Lower leg skin (tissue), 4 donors: ENCODE measurements at places on chromosomes 3 and 15. TPM values are rescaled to one million over a fixed set of nuclear protein-coding genes. Genes with fewer than 3 reads are reported as not detected.

- no peak for DNase-seq
Observed at GRCh38 chr3:177197727-177198460, 612 bp upstream of the TBL1XR1 start.

DNA sequence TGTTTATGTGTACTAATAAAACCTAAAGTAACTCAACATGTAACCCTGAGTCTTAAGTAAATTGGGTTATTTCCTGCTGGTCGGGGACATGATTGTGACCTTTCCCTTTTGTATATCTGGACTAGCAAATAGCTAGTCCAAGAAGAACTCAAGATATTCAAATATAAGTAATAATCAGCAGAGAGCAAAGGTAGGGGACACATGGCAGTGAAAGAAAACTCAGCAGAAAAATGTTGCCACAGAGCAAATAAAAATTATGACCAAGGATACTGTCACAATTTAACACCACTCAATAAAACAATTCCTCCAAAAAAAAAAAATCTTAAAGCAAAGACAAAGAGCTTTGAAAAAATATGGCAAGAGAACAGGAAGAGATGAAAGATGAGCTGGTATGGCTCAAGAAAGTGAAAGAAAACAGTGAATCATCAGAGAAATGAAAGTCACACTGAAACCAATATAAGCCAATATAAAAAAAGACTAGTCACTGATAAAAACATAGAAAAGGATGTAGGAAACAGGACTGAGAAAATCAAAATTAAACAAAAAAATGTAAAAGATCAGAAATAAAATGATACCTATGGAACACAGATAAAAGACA, 43.4 kb downstream of the HLTF start:
- no peak for DNase-seq

DNA sequence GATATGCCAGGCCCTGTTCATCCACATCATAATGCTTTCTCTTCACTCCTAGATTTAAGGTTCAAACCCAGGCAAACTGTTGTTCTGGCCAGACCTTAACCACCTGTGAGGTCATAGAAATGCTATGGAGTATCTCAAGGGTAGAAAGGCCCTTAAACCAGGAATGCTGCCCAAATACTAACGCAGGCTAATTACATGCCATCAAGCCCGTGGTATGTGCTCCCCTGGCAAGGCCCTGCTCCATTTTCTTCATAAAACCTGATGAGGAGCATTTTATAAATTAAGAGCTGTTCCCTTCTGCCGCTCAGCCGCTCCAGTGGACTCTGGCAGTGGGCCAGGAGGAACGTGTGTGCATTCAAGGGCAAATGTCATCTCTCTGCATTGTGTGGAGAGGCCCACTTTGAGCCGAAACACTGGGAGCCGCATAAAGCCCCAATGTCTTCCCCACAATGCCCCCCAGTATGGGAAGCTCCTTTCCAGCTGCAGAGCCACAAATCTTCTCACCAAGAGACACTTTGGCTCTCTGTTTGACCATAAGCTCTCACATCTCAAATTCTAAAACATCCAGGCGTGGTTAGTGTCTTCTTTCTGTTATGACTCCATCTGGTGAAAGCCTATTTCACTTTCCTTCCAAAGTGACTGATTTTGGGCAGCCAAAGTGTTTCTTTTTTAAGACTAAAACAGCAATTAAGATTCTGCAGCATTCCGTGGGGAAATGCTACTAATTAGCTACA, 210.8 kb upstream of the NR2E3 start:
- DNase-seq = no peak

GRCh38 chr3:65854606-65855304, 184.0 kb downstream of the MAGI1 start:
- no peak for DNase-seq

- DNase-seq = no peak
Observed at GRCh38 chr15:29100486-29101000, 169.1 kb downstream of the NSMCE3 start.

GRCh38 chr3:187850258-187850921, 105.1 kb upstream of the BCL6 start:
- peak; percentile 90 for DNase-seq

DNA sequence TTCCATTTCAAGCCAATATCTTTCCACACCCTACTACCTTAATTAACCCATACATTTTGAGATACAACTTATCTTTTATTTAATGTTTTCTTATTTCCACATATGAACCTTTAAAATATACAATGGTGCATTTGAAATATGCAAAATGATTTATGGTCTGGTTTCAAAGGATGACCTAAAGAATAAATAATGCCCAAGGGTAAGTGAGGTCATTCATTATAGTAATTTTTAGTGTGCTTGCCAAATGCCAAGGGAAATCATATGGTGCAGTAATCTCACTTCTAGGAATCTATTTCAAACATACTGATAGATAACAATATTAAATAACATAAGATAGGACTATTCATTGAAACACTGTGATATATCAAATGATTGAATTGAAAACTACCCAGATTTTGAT, 1055.4 kb downstream of the AGBL1 start:
- DNase-seq = no peak

DNA sequence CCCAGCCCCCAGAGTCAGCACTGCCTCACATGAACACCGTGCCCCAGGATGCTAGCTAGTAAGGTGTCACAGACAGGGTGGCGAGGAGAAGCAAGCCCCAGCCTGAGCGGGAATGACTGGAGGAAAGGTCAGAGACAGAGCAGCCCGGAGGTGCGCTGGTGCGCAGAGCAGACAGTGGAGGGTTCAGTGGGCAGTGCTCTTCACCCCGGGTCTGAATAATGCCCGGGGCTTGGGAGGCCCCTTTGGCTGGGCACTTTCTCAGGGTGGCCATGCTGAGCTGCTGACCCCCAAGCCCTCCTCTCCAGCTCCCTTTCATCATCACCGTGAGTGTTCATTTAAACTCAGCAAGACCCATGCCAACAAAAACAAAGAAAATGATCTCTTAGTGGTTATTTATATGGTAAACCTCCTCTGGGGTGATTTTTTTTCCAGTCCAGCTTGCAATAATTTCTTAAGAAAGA, 110.8 kb downstream of the VGLL4 start:
- DNase-seq = no peak

DNA sequence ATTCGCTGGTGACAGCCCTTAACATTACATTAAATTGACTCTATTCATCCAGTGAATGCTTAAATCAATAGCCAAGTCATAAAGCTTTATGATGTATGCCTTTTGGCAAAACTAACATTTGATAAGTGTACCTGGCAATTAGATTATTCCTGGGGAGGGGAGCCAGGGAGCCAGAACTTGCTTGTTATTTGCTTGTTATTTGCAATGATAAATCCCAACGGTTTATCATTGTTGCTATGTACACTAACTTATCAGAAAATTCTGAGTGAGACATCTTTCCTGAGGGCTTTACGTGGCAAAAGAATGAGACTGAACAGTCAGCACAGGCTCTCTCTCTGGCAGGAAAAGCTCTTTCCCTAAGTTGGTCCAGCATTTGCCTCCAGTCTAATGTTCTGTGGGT, 35.8 kb upstream of the FBN1 start:
- DNase-seq = no peak

DNA sequence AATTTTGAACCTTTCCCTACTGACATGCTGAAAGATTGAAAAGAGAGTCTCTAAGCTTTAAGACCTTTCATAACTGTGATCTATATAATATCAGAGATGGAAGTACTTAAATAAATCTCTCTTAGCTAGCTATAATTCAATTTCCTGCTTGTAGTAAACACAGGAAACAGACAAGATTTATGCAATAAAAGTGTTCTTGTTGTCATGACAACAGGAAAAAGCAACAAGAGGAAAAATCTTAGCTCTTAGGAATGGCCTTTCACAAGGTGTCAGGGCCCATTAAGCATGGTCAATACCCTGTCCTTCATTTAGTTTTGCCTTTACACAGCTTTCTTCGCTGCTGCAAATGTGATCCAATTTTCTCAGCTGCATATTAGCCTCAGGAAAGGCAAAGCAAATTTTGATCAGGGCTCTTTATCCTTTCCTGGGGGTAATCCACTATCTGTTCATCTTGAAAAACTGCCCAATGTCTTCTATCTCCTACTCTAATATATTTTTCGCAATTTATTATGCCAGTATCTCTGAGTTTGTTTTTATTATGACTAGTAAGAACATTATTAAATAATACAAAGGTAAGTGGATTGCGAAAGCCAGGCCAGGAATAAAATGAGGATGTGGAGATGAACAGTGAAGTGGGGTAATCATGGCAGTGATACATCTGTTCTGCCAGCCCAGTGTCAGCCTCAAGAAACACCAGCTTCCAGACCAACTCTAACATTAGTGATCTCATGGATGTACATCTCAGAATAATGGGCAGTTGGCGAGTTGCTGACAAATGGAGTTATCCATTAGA, 28.7 kb downstream of the SIDT1 start:
- DNase-seq = no peak

DNA sequence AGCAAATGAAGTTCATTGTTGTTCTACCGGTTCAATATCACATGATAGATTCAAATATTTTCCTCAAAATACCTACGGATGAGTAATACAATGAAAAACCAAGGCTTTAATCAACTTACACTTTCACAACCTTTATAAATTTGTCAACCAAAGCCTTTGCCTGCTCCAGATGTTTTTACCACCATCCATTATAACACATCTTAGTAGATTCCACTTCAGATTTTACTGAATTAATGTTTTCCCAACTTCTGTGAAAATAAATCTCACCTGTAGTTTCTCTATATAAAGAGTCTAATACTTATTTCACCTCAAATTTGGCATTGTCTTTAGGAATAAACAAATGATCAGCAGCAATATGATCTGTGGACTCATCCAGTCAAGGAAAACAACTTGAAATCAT, 131.1 kb downstream of the ZNF280D start:
- DNase-seq = no peak

- DNase-seq = no peak
Observed at GRCh38 chr3:113186566-113186965, 24.8 kb upstream of the BOC start.

- DNase-seq = peak; percentile 72
Observed at GRCh38 chr15:82916161-82916952, 36.2 kb downstream of the HOMER2 start.

DNA sequence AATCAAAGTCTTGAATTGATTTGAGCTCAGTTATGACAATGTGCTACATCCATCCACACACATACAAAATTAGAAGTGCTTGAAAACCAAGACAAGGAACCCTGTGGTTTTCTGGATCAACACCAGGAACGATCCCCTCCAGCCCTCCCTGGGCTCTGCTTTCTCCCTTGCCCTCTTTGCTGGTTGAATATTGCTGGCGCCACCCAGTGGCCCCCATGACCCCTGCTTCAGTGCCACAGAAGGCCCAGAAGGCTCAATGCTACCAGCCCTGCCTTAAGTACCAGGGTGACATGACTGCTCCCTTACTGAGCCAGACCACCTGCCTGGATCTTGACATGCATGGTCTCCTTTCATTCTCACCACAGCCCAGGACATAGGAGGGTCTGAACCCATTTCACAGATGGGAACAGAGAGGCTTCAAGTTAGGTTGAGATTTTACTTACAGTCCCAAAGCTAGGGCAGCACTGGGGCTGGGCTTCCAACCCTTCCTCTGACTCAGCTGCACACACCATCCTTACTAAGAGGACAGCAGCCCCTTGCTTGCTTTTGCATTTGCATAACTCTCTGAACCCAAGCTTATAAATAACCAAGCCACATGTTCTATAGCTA, 15.0 kb downstream of the IL12A start:
- DNase-seq = peak; percentile 72

- no peak for DNase-seq
Observed at GRCh38 chr3:170081079-170081741, 43.4 kb downstream of the GPR160 start.

- no peak for DNase-seq
Observed at GRCh38 chr15:82556315-82557035, 16.2 kb upstream of the RPS17 start.

GRCh38 chr3:5057272-5057671, 64.8 kb upstream of the ARL8B start:
- DNase-seq = no peak

- no peak for DNase-seq
Observed at GRCh38 chr3:127250032-127250431, 37.8 kb downstream of the PRR20G start.

- DNase-seq = no peak
Observed at GRCh38 chr3:182737825-182738224, 55.5 kb upstream of the ATP11B start.

- DNase-seq = no peak
Observed at GRCh38 chr3:188446014-188446413, 292.1 kb downstream of the LPP start.

DNA sequence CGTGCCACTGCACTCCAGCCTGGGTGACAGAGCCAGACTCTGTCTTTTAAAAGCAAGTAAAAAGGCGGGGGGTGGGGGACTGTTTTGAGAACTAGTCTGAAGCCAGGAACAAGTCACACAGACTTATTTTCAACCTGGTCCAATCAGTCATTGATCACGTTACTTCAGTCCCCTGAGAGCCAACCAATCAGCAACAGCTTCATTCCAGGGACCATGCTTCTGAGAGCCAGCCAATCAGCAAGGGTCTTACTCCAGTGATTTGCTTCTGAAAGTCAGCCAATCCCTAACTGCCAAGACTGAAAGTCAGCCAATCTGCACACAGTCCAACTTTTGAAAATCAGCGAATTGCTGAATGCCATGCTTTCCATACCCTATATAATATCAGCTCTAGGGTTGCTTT, 48.6 kb upstream of the C15orf39 start:
- DNase-seq = peak; percentile 76

DNA sequence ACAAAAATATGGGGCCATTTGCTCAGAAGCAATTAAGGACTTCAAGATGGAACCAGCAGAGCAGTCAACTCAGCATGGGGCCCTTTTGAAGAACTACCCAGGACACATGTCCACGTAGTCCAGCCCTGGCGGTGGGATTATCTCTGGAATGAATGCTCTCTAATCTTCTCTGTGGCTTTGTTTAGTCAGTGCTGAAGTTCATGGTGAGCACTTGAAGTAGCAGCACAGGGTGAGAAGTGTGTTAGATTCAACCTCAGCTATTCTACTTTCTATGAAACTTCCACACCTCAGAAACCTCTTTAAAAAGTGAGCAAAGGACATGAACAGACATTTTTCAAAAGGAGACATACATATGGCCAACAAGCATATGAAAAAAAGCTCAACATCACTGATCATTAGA, 74.4 kb downstream of the THRB start:
- DNase-seq = no peak

Gene MORF4L1
- total RNA-seq = 142 TPM

Gene SRGAP3
- 27.7 TPM for total RNA-seq

Gene ANKUB1
- not detected for total RNA-seq

Gene TMEM43
- 220 TPM for total RNA-seq

Gene DHFR2
- 5.8 TPM for total RNA-seq

Gene TTLL13
- total RNA-seq = not detected

Gene MEIS2
- 18.5 TPM for total RNA-seq

Gene EIF2A
- total RNA-seq = 132 TPM

Gene CDCP1
- 79.0 TPM for total RNA-seq

Gene MBNL1
- total RNA-seq = 184 TPM

Gene NR1I2
- total RNA-seq = not detected

Gene ANKDD1A
- 1.4 TPM for total RNA-seq
